ENCODE measurements at places on chromosomes 5 and 9.

GRCh38 chr5:156109317-156110023, 217.5 kb upstream of the SGCD start:
- no peak for DNase-seq

- no peak for DNase-seq
These were observed 8.6 kb upstream of the PCDHB1 start for GRCh38 chr5:141042555-141042954.

GRCh38 chr9:35729101-35729500, 2.9 kb downstream of the TLN1 start:
- DNase-seq = no peak

DNA sequence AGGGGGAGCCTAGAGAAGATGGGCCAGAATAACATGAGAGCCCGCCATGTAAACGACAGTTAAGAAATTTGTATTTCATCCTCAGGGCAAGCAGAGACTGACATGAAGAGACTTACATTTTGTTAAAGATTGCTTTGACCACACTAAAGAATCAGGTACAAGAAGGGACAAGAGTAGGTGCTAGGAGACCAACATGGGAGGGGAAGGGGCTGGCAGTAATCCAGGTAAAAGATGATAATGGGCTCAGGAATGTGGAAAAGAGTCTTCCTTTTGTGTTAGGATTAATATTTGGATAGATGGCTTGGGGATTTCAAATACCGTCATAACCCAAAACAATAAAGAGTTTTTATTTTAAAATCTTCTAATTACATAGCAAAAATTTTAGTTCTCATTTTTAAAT, 137.3 kb downstream of the ZNF462 start:
- DNase-seq = no peak

GRCh38 chr5:126395605-126396004, 27.6 kb upstream of the GRAMD2B start:
- no peak for DNase-seq

- DNase-seq = no peak
These were observed 434.0 kb downstream of the NFIB start for GRCh38 chr9:13879981-13880380.

GRCh38 chr5:140140435-140140834, 14.7 kb downstream of the IGIP start:
- DNase-seq = no peak

DNA sequence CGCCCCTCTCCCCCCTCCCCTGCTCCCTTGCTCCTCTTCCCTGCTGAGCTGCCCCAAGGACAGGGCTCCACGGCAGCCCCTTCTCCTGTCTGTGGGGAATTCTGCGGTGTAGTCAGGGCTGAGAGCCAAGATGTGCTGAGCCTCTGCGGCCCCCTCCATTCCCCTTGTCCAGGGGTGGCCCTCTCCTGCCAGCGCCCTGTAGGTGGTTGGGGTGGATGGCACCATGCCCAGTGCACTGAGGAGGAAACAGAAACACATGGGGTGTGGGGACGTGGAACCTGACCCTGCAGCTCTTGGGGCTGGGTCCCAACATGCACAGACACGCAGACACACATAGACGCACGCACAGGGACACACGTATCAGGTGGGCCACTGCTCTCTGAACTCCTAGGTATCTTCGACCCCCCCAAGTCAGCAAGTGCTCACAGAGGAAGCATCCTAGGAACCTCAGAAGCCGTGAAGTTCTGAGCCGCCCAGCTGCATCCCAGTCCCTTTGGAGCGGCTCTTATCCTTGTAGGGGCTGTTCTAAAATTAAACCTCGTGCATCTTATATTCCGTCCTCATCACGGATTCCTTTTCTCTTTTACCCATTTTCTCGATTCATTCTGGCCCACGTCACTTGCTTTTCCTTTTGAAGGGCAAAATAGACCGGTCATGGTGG, 64.8 kb downstream of the HMCN2 start:
- no peak for DNase-seq

DNA sequence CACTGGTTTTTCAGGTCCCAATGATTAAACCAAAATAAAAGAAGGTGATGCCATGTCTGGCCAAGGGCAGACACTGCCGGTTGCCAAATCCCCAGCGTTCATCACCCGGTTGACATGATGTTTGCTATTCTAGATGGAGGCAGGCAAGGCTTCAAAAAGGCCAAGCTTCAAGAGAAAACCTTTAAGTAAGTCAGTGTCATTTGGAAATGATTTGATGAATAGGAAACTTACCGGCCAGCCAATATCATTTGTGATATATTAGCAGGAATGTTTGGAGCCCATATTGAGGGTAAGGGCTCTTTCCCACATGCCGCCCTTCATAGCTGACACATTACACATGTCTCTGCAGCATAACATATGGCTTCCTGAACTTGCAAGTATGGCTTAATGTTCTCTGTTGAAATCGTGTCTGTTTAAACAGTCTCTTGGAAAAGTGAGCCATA, 89.5 kb upstream of the TTC23L start:
- no peak for DNase-seq

- no peak for DNase-seq
These were observed 34.9 kb upstream of the BASP1 start for GRCh38 chr5:17182494-17182893.

DNA sequence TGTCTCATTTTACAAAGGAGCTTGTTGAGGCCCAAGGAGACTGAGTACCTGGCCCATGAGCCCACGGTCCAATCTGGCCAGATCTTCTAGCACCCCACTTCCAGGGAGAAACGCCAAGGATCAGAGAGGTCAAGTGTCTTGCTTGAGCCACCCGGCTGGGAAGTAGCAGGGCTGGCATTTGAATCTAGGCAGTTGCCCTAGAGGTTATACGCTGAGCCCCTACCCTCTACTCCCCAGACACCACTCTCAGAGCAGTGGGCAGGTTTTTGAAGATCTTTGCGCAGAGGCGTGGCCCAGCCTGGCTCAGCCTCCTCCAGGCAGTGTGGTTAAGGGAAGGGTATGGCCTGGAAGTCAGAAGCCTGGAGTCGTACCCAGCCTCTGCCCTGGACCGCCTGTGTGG, 5.8 kb upstream of the NUP214 start:
- no peak for DNase-seq

GRCh38 chr5:177972613-177973012, 23.4 kb downstream of the PROP1 start:
- DNase-seq = no peak

DNA sequence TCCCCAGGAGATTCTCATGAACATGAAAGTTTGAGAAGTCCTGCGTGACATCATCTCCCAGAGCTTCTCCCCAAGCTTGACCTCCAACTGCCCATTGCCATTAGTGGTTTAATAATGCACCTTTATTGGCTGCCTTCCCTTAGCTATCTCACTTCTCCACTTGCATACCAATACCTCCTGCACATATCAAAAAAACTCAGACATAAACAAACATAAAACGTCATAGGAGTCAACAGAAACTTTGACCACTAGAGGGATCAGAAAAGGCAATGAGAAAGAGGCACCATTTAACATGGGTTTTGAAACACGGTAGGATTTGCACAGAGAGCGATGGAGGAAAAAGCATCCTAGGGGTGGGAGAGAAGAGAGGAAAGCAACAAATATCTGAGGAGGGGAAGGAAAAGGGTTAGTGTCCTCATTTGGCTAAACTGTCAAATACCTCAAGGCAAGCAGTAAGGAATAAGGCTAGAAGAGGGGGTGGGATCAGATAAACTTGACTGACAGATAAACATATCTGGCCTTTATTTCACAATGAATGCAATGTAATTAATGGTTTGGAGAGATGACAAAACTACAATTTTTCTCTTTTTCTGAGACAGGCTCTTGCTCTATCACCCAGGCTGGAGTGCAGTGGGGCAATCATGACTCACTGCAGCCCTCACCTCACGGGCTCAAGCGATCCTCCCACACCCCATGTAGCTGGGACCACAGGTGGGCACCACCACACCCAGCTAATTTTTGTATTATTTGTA, 27.0 kb downstream of the GNAQ start:
- DNase-seq = no peak

DNA sequence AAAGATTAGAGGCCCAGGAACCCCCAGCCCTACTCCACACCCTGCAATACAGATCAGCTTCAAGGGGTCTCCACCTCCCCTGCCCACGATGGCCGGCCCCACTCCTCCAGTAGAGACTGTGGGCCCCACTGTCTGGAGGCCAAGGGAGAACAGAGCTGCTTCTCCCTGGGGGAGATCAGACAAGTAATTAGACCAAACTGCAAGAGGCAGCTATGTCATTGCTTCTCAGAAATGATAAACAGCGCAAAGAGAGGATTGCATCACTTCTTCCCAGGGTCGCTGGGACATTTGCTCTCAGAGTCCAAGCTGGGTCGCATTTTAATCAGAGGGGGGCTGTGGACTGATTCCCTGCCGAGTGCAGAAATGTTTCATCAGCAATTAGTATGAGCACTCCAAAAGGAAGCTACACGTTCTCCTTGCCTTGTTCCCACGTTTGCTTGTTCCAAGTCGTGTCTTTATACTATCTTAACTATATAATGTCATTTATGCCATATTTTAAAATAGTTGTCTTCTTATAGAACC, 59.9 kb downstream of the ROPN1L start:
- DNase-seq = no peak

DNA sequence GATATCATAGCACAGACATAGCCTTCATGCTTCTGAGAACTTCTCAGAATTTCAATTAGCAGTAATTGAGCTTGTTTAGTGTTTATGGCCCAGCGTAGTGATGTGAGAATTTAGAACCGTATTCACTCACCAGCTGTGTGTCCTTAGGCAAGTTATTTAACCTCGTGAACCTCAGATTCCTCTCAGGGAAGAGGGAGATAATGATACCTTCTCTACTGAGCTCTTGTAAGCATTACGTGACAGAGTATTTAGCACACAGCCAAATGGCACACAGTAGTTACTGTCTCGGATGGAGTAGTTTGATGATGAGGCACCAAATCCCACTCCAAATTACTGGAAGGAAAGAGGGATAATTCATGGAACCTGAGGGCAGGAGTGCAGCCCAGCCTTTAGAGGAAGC, 429.3 kb downstream of the CCDC171 start:
- DNase-seq = no peak

DNA sequence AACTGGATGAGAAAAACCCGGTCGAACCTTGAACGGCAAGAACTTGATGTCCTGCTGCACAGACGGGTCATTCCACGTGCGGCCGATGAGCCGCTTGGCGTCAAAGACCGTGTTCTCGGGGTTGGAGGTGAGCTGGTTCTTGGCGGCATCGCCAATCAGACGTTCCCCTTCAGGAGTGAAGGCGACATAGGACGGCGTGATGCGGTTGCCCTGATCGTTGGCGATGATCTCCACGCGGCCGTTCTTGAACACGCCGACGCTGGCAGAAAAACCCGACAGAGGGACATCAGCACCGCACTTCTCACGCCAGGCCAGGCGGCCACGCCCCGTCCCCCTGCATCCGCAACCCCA, 519 bp downstream of the HSPA5 start:
- peak; percentile 24 for DNase-seq

DNA sequence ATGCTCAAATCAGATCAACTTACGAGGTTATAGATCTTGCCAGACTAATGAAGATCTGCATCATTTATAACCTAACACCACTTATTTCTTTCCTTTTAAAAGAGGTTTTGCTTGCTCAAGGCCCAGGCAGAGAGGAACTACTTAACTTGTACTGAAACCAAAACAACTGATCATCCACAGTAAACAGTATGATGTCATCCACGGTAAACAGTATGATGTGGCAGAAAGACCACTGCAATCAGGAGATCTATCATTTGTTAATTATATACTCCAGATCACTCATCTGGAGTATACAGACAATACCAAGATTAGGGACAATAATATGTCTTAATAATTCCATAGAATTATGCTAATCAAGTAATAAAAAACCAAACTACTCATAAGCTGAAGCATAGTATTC, 116.8 kb downstream of the ADAMTS6 start:
- DNase-seq = no peak

DNA sequence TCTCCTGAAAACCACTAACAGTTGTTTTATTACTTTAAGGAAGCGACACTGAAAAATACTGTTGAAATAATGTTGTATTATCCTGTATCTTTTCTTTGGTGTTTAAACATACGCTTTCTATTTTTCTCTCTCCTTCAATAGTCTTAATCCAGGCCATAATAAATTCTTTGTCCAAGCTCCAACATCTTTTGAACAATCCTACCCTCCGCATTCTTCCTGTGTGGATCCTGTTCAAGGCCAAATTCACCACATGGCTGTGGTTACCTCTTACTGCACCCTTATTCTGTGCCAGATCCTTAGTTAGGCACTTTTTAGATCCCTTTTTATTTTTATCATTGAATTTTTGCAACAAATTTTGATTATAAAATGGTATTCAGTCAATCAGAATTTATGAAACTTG, 1691.5 kb downstream of the MAT2B start:
- no peak for DNase-seq

GRCh38 chr5:33657804-33658440, 217.2 kb downstream of the TARS1 start:
- DNase-seq = no peak

- DNase-seq = no peak
These were observed 138.6 kb upstream of the TSLP start for GRCh38 chr5:110932755-110933488.

- no peak for DNase-seq
These were observed 15.7 kb downstream of the PNPLA7 start for GRCh38 chr9:137534256-137535119.

GRCh38 chr9:136364942-136365774, 1.6 kb upstream of the DNLZ start:
- DNase-seq = no peak

- no peak for DNase-seq
These were observed 14.2 kb upstream of the KIF27 start for GRCh38 chr9:83935276-83935935.

DNA sequence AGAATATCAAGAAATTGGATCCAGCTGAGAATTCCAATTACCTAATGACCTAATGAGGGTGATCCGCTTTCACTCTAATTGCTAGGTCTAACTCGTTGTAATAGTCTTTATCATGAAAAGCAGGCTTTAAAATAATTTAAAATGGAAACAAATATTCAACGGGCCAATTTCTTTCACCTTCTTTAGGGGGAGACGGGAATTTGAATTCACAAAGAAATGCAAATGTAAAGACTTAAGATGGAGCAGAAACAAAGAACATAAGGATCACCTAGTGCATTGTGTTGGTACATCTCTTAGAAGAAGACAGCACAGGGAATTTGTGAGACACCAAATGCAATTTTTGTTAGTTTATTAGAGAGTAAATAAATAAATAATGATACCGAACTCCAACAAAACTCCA, 1.5 kb upstream of the KCNN2 start:
- DNase-seq = no peak

DNA sequence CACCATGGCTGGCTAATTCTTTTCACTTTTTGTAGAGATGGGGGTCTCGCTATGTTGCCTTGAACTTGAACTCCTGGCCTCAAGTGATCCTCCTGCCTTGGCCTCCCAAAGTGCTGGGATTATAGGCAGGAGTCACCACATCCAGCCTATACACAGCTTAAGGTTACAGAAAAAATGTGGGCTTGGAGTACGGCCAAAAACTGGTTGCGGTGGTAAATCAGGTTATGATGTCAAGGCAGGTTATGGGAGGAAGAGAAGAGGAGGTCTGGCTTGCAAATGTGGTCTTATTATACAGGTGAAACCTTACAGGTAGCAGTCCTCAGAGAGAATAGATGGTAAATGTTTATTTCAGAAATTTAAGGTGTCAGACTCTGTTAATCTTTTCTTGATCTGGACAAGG, 30.7 kb upstream of the SYK start:
- no peak for DNase-seq

GRCh38 chr9:137277329-137278041, at the start of gene TOR4A:
TSS of gene TOR4A (plus strand) at chr9:137277726. CDS start at chr9:137278690, 964 bp downstream.
- no peak for DNase-seq

GRCh38 chr5:24401773-24402172, 243.0 kb downstream of the CDH10 start:
- DNase-seq = no peak

All from stimulated activated CD4-positive, alpha-beta T cell treated with anti-CD3 and anti-CD28 coated beads, Interleukin-1b, Interleukin-23, amount 100 ng/mL, for 24 hours (primary cell).